Epithelial cell of prostate (primary cell): ENCODE measurements at places on chromosomes 12 and 14.
A peak's percentile ranks its signal among the peaks of the same experiment; 100 is the strongest.

DNA sequence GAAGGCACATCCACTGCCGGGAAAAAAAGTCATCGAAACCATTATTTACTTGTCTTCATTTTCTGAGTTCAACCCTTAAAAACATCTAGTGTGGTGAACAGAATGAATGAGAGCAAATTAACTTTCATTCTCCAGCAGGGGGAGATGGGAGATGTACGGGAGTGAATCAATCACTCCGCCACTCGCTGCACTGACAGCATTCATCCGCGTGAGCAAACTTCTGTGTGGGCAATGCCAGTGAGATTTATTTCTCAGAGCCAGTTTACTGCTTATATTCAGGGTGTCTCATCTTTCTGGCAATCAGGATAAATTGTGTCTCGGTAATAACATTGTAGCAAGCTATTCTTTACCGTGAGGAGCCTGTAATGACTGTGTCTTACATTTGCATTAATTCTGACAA lies 463.6 kb upstream of the MIS18BP1 start:
- DNase-seq, result peak; percentile 10

- DNase-seq, result no peak
Observed at GRCh38 chr12:94829552-94829951, 173.9 kb downstream of the NDUFA12 start.

GRCh38 chr12:15720295-15720694 lies 68.9 kb downstream of the EPS8 start:
- no peak for DNase-seq

DNA sequence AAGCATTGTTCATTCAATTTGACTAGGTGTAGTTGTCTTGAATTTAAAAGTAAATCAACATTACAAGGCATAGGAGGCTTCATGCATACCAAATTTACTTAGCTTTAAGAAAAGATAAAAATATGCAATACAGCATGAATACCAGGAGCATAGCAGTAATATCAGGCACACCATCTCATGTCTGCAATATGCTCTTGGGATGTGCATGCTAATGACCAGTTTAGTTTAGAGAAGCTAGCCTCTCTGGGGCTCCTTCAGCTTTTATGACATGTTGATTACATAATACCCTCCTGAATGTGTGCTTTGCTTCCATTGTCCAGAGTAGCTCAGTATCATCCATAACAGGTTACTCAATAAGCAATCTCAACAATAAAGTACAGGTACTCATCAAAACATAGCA lies 497.2 kb downstream of the FLRT2 start:
- DNase-seq, result no peak

DNA sequence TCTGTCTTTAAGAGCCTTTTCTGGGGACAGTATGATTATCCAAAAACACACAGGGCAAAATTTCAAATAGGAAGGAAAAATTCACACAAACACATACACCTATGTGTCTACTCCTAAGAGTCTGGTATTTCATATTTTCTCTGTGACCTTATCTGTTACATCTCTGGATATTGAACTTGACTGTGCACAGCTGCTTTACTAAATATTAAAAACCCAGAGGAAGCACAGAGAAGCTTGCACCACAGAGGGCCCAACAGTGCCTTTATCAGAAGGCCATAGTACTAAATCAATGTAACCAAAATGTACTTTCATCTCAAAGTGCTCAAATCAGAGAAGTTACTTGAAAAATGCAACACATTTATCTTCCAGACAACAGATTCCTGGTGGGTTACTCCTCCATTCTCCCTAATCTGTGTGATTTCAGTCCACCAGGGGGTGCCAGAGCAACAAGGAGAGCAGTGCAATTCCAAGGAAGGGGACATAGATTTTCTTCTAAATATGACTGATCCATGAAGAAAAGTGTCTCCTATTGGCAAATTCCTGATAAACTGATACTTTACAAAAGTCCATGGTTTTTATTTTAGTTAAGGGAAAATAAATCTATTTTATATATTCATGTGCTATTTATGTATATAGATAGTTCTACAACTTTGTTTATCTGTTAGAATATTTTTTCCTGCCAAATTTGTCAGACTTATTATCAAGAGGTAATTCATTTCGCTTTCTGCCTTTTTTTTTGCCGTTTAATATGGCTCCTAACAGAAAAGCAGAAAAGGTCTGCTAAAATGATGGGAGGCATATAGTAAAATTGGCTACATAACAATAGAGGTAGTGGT lies 617.6 kb downstream of the LRFN5 start:
- DNase-seq, result no peak

GRCh38 chr12:56838621-56839488 lies 75.7 kb downstream of the HSD17B6 start:
- no peak for DNase-seq

- DNase-seq, result no peak
Observed at GRCh38 chr12:7915661-7916403, 20.2 kb downstream of the SLC2A3 start.

DNA sequence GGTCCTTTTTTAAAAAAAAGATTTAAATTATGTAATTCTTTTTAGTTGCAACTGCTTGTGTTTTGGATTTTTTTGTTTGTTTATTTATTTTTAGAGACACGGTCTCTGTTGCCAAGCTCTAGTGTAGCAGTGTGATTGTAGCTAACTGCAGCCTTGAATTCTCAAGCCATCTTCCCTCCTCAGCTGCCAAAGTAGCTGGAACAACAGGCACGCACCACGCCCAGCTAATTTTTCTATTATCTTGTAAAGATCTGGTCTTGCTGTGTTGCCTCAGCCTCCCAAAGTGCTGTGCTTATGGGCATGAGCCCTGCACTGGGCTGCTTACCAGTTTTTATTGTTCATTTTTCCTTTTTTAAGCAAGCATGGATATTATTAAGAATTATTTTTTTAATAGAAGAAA lies 10.6 kb upstream of the ART4 start:
- no peak for DNase-seq

DNA sequence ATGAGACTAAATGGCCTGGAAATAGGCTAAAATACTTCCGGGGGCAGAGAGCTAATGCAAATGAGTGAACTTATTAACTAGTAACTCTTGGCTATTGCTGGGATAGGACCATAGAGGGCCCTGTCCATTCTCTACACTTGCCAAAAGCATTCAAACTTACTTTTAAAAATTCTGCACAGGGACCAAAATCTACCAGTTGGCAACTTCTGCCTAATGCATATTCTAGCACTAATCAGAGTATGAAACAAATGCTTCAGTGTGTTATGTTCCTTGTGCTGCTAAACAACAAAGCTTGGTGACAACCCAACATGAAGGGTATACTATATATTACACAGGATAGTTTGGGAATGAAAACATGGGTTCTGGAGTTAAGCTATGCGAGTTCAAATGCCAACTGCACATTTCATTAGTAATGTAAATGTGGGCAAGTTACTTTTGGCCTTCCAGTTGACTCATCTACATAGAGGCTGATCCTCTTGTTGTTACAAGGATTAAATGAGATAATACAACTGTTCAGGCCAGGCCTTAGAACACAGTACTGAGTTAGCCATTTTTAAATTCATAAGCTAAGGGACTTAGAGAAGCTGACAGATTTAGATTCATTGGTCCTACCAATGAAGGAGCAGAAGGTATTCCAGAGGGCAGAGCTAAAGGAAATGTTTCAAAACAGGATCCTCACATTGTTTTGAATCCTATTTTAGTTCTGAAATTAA lies 32.4 kb downstream of the HIGD1C start:
- no peak for DNase-seq

GRCh38 chr12:97501422-97501821 lies 38.8 kb downstream of the RMST start:
- no peak for DNase-seq

- peak; percentile 67 for DNase-seq
Observed at GRCh38 chr14:73851567-73852382, at the start of gene PTGR2. TSS of gene PTGR2 (plus strand) at chr14:73851831. CDS start at chr14:73858863, 7,032 bp downstream.

- DNase-seq, result no peak
Observed at GRCh38 chr12:17809206-17809605, 280.8 kb downstream of the RERGL start.

- DNase-seq, result no peak
Observed at GRCh38 chr12:65756956-65757511, 67.2 kb upstream of the HMGA2 start.

DNA sequence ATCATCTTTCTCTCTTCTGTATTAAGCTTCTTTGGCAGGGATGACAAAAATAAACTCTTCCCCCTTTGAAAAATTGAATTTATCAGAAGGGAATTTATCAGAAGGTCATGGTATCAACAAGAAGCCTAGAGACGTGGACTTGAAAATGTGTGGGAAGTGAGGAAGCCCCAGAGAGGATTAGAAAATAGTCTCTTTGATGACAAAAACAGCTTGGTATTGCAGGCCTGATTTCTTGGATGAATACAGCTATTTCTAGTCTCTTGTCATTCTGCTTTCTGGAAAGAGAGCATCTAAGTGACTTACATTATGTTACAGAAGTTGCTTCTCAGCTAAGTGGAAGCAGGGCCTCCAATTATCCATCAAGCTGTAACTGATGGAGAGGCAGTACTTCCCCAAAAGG lies 111.1 kb downstream of the KITLG start:
- DNase-seq, result no peak

- DNase-seq, result no peak
Observed at GRCh38 chr12:125149160-125150108, 84.2 kb downstream of the AACS start.

- peak; percentile 0 for DNase-seq
Observed at GRCh38 chr12:114339626-114340025, 66.3 kb downstream of the TBX5 start.

- DNase-seq, result no peak
Observed at GRCh38 chr12:108235197-108235984, 103.7 kb downstream of the CMKLR1 start.

GRCh38 chr12:55991110-55991509 lies 6.0 kb upstream of the SUOX start:
- DNase-seq, result no peak

- DNase-seq, result no peak
Observed at GRCh38 chr12:25699454-25699853, 146.4 kb upstream of the LMNTD1 start.

GRCh38 chr14:64417771-64418125 lies 29.6 kb downstream of the MTHFD1 start:
- no peak for DNase-seq

DNA sequence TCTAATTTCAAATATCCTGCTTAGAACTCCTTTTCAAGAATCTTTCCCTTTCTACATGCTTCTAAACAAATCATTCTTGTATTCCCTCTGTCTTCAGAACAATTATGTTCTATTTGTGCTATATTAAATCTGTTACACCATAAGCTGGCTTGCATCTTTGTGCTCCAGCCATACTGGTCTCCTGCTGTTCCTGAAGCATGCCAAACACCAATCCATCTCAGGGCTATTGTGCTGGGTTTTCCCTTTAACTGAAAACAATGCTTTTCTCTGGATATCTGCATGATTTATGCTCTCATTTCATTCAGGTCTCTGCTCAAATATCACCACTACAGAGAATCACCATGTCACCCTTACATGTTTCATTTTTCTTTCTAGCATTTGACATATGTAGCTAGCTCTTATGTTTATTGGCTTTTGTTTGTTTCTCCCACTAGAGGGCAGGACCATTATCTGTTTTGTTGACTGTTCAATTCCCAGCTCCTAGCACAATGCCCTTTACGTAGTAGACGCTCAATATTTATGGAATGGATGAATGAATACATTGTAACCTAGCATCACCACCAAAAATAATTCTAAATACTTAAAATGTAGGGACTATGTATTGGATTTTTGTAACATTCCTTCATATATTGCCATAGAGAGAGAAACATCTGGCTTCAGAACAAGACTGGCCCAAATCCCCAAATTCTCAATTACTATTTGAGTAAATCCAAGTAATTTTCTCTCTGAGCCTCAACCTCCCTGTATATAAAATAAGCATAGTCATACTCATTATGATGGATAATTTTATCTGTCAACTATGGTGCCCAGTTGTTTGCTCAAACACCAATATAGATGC lies 302.0 kb upstream of the SYT1 start:
- no peak for DNase-seq

- peak; percentile 36 for DNase-seq
Observed at GRCh38 chr12:24600996-24601395, 347.9 kb downstream of the BCAT1 start.

- DNase-seq, result peak; percentile 63
Observed at GRCh38 chr12:64080319-64081007, 141.6 kb downstream of the KICS2 start.

DNA sequence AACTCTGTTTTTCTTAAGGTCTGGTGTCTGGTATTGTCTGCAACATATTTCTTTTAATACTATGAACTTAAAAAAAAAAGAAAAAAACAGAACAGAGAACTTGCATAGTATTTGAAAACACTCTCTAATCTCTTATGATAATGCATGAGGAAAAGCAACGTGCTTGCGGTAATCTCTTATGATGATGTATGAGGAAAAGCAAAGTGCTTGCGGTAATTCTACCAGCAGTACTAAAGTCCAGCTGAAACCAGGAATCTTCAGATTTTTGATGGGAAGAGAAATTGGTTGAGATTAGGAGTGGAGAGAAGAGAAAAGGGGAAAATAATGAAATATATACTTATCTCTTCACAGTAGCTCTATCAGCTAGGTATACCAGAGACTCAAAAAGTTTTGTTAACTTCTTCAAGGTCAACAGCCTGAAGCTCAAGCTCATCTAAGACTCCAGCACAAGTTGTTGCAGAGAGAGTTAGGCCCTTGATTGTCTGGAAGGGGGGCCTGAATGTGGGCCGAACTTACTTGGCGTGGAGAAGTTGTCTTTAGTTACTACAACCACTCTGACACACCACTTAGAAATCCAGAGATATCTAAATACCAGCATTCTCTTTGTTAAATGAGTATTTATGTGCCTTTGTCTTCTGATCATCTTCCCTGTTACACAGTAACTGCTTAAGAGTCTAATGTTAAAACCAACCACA lies 240.4 kb downstream of the PRKD1 start:
- DNase-seq, result no peak

- DNase-seq, result no peak
Observed at GRCh38 chr14:51610771-51611170, 40.9 kb upstream of the FRMD6 start.

- no peak for DNase-seq
Observed at GRCh38 chr12:3992945-3993344, 119.7 kb upstream of the PARP11 start.

GRCh38 chr12:104505095-104505818 lies 48.5 kb downstream of the CHST11 start:
- DNase-seq, result no peak

DNA sequence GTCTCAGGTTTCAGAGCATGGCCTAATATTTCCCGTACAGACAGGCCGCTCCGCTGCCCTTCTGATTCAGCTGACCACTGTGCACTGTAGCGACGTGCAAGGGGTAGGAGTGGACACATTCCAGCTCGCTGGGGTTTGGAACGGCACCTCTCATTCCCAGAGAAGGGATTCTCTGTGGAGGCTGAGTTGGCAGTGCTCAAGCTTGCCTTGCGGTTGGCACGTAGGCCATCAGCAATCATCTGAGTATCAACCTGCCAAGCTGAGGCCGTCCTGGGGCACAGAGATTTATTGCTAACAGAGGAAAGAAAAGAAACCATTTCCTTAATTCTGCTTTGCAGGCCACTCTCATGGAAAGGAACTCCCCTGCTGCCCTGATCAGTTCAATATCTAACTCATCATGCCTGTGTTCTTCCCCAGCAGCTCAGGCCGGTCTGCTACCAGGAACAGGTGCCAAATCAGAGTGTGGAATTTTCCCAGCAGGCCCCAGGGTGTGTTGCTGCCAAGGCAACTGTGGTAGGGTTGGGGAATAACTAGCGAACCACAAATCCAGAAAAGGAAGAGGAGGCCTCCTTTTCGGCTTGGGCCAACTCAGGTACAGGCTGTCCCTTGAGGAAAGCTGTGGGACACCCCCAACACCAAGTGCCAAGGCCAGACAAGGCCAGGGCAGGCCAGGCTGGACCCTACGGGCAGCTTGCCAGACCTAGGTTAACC lies 92.5 kb downstream of the SSPN start:
- DNase-seq, result peak; percentile 73
